ENCODE measurements at places on chromosomes 2 and 18. TPM values are rescaled to one million over a fixed set of nuclear protein-coding genes. Genes with fewer than 3 reads are reported as not detected.

SERPINB11 gene
- total RNA-seq, result not detected

IL36A gene
- total RNA-seq, result not detected

- DNase-seq, result peak; percentile 59
These were observed 185.5 kb downstream of the HDAC4 start for GRCh38 chr2:239215136-239215925.

DNA sequence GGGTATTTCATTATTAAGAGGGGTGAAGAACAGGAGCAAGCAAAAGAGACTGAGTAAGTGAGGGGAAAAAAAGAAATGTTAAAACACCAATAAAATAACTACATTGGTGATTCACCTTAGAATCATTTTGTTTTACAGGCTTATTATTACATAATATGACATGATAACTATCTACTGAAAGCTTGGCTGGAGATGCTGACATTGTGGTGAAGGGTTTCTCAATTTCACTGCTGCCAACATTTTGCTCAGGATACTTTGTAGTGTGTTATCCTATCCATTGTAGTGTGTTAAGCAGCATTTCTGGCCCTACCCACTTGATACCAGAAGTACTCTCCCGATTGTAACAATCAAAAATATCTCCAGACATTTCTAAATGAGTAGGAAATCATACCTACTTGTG lies 1564.6 kb upstream of the NXPH2 start:
- no peak for DNase-seq

- DNase-seq, result no peak
These were observed 64.1 kb upstream of the ADAM23 start for GRCh38 chr2:206379266-206379665.

NTSR2 gene
- 0.18 TPM for total RNA-seq

DNA sequence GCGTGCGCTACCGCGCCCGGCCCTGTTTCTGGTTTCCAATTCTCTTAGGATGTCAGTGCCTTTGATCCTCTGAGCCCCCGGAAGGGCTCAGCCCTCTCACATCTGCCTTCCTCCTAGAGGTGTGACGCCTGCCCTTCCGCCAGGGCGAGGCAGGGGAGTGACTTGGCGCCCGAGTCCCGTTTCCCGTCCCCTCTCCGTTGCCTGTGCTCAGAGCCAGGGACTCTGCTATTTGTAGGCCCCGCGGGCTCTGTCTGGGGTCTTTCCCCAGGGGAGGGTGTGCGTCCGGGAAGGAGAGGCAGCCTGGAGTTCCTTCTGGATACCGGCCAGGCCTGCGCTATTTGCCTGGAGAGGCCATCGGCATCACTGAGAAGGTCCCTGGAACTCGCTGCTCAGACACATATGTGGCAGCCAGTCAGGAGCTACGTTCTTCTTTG lies 103.7 kb upstream of the TAF1B start:
- peak; percentile 79 for DNase-seq

NPPC gene
- not detected for total RNA-seq

- no peak for DNase-seq
These were observed 593.9 kb upstream of the NETO1 start for GRCh38 chr18:73461780-73462059.

DNA sequence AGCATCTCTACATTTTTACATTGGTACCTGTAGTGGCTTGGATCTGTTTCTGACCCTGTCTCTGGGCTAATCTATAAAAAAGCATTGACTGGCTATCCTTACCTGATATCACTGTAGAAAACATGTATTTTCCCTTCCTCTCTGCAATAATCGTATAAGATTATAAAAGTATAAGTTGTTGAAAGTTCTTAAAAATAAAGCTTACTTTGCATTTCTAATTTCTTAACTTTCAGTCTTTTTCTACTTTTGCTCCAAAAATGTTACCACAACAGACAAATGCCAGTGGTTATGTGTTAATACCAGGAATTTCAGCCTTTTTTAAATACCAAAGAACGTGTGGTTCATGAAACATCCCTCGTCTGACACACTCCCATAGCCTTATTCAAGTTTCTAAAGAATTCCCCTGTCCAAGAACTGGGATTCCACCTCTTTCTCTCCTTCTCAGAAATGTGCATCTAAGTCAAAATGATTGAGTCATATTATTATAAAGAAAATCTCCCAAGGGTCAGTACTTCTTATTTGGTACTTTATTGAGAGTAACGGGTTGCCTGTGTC lies 28.5 kb upstream of the ACKR3 start:
- no peak for DNase-seq

GRCh38 chr18:58308463-58308862 lies 264.4 kb downstream of the NEDD4L start:
- DNase-seq, result no peak

BCL11A gene
- 0.66 TPM for total RNA-seq

SERPINB10 gene
- not detected for total RNA-seq

DNA sequence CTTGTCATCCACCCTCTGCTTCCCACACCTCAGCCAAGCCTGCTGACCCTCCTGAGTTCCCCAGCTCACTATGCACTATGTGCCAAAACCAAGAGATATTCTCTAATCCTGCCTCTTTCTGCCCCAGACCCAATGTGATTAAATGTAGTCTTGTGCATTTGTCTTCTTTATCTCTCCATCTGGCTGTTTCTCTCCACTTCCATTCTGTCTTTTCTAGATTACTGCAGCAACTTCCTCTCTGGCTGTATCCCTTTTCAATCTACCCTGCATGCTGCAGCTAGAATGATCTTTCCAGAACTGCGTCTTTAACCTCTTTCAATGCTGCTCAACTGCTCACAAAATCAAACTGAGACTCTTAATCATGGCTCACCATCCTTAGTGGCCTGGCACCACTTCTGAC lies 164.1 kb downstream of the GALNT14 start:
- no peak for DNase-seq

GRCh38 chr2:74052732-74053710 lies 68.3 kb downstream of the TET3 start:
- no peak for DNase-seq

GRCh38 chr2:166167449-166167848 lies 39.6 kb upstream of the SCN1A start:
- DNase-seq, result no peak

KCNJ13 gene
- not detected for total RNA-seq

- no peak for DNase-seq
These were observed 480.3 kb downstream of the MEIS1 start for GRCh38 chr2:66915237-66915636.

DNA sequence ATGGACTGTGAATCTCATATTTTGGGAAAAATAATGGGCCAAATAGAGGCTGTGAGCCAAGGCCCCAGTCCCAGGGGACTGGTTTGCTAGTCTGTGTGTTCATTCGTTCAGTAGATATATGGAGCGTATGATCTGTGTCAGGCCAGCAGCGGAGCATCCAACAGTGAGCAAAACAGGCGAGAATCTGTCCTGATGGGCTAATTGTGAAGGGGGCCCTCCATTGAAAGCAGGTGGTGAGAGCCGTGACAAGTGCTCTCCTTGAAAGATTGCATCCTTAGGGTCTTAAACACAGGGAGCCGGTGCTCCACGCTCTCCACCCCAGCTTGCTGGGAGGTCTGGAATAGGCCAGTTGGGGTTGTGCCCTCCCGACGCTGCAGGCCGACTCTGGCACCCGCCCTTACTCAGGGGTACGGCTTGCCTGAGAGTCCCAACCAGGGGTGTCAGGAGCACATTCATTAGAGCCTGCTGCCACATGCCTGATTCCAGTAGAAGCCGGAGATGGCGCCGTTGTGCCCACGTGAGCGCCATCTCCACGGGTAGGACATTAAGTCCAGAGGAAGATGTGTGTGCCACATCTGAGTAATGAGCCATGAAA lies 213.3 kb downstream of the SH3RF3 start:
- no peak for DNase-seq

DNA sequence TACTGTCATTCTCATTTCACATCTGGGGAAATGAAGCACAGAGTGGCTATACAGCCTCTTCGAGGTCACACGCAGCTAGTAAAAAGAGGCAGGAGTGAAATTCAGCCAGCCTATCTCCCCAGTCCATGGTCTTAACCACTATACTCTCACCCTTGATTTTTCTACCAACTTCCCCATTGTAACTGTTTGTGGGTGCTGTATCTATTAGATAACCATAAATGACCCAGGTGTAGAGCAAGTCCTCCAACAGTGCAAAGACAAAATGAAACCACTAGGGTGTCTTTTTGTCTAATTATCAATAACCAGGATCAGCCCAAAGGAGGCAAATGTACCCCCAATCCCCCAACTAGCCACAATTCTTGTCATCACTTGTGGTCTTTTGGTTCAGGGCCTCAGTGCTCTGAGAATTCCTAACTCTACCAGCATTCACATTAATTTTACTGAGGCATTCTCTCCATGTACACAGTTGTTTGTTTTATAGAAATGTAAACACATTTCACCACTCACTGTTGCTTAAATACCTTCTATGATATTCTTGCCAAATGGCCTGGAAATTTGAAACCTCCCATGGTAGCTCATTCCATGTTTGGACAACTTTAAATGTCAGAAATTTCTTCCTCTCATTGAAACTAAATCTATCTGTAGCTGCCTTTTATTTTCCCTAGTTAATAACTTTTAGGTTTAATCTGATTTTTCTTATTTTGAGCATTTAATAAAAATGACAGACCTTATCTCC lies 58.7 kb downstream of the SLC40A1 start:
- no peak for DNase-seq

DNA sequence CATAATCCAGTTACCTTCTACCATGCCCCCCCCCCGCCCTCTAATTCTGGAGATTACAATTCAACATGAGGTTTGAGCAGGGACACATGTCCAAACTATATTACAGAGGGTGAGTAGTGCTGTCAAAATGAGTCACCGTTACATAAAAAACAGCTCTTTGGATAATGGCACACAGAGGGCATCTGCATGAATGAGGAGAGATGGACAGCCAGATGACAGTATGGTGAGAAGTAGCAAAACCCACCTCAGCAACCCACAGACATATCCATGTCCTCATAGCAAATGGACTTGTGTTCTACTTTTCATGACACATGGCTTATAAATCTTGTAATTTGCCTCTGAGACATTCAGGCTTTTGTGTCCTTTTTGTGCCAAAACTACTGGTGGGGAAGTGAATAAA lies 132.0 kb downstream of the EML6 start:
- no peak for DNase-seq

DNA sequence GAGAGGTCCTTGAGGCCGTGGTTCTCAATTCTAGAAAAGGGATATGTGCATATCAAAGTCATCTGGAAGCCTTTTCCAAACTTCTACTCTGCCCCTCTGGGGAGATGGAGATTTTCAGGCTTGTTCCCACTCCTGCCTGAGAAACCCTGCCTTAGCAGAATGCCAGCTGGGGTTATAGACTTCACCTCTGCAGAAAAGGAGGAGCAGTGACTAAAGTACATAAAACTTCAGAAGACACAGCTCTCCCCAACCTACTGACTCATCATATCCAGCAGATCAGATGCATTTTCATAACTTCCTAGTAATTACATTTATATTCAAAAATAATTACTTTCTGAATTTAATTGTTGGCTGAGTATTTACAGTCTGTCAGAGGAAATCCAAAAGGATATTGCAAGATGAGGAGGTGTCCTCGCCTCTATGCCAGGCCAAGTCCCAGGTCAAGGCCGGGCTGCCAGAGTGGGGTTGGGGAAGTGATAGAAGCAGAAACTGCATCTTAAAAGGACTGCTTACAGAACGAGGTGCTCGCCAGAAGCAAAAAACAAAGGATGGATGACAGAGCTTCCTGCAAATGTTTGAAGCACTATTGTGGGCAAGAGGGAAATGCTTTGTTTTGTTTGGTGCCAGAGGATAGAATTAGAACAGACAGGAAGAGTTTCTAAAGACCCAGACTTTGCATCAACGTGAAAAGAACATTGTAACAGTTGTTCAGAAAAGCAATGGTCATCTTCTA lies 75.6 kb upstream of the APCDD1 start:
- DNase-seq, result no peak

FNDC4 gene
- total RNA-seq, result 1.9 TPM

GRCh38 chr2:4012197-4012596 lies 308.8 kb downstream of the DCDC2C start:
- DNase-seq, result no peak

- no peak for DNase-seq
These were observed 188.0 kb upstream of the DCC start for GRCh38 chr18:52152036-52152435.

GKN2 gene
- not detected for total RNA-seq

CNGA3 gene
- not detected for total RNA-seq

- no peak for DNase-seq
These were observed 210.9 kb upstream of the SP5 start for GRCh38 chr2:170503971-170504809.

- DNase-seq, result no peak
These were observed 17.2 kb downstream of the MFSD6 start for GRCh38 chr2:190425221-190425866.

CTAGE1 gene
- total RNA-seq, result not detected

DNA sequence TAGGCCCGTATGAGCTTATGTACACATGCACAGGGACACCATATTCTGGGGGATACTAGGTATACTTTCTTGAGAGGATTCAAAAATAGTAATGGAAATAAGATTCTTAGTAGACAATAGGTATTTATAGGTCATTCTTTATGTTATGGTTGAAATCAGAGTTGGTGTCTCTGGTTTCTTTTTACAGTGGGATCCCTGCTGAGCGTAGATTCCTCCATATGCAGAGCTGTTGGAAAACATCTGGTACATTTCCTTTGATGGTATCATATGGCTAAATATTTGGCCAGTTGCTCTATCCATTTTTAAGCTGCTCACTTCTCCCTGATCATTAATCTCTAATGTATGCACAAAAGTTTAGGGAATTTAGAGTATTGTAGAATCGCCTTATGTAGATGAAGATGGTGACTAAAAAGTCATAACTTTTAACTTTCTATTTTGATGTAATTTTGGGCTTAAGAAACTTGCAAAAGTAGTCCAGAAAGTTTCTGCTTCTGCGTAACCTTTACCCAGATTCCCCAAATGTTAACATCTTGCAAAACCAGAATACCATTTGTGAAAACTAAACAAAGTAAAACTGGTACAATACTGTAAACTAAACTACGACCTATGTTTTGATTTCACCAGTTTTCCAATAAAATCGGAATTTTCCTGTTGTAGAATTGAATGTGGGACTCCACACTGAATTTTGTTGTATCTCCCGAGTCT lies 5.4 kb downstream of the ARHGAP28 start:
- no peak for DNase-seq

DNA sequence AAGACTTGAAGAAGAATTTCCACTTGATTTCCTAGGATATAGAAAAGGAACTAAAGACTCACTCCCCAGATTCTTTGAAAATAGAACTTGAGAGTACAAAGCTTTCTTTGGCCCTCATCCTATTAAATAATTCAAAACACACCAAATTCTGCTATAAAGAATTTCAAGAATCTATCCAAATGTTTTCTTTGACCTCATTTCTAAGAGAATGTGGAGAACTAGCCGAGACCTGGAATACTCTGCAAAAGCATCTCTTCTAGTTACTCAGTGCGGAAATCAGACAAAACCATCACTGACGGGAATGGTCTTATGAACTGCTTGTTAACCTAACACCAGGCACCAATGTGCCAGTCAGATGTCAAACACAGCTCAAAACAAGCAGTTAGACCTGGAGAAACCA lies 44.2 kb upstream of the ARL5A start:
- DNase-seq, result no peak

- no peak for DNase-seq
These were observed 8.4 kb upstream of the GPC1 start for GRCh38 chr2:240426845-240427721.

GRCh38 chr18:61929881-61930640 lies 37.3 kb upstream of the RNF152 start:
- no peak for DNase-seq

SAG gene
- total RNA-seq, result not detected

All from psoas muscle (tissue), 8 donors.